NCI-H345 (cell line): ENCODE measurements at places on chromosomes 6 and 20.

DNA sequence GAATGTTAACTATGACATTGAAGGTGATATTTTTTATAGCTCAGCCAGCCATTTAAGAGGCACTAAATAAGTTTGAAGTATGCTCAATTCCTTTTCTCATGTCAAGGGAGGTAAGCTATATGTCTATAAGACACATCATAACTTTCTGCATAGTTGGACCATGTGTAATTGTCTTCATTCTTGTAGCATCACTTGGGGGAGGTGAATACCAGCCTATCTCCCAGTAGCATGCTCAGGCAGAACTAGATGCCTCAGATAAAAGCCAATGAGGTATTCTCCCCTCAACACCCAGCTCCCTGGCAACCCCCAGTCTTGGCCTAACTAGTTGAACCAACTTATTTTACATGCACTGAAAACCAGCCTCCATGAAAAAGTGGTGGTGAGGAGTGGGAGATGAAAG, 158.3 kb upstream of the JAG1 start:
- no peak for DNase-seq

GRCh38 chr6:156839591-156840001, 62.4 kb downstream of the ARID1B start:
- no peak for DNase-seq

GRCh38 chr6:40042232-40042631, 108.0 kb upstream of the MOCS1 start:
- DNase-seq: no peak

DNA sequence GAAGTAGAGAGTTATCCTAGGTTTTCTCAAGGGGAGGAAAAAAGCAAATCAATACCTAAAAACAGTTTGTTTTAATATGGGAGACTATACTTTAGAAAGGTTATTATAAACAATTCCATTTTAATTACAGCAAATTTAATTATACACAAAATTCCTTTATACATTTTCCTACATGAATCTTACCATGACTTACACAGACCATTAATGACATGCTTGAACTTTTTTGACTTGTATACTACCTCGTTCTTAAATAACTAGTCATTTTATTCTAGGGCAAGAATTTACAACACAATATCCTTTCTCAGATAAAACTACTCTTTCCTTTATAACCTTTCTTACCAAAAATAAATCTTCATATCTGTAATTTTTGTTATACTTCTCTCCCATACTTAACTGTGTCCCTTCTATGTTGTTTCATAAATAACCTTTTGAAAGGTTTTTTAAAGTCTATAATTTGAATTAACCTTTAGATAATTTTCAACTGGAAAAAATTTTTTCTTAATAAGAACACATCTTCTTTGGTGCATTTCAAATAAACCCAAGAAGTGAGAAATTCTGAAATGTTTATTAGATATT, 729.4 kb downstream of the TENT5A start:
- no peak for DNase-seq

DNA sequence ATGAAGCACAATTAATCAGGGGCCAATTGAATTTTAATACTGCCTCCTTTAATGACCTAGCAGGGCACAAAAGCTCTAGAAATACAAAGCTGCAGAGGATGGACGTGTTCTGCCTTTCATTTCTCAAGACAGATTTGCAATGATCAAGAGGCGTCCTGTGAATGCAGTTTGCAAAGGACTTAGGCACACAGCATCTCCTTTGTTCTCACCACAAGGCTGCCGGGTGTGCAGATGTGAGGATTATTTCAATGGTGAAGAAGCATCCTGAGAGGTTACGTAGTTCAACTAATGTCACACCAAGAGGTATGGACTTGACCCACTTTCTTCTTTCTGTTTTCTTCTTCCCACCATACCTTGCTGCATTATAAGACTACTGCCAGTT, 42.9 kb upstream of the SPTLC3 start:
- no peak for DNase-seq

DNA sequence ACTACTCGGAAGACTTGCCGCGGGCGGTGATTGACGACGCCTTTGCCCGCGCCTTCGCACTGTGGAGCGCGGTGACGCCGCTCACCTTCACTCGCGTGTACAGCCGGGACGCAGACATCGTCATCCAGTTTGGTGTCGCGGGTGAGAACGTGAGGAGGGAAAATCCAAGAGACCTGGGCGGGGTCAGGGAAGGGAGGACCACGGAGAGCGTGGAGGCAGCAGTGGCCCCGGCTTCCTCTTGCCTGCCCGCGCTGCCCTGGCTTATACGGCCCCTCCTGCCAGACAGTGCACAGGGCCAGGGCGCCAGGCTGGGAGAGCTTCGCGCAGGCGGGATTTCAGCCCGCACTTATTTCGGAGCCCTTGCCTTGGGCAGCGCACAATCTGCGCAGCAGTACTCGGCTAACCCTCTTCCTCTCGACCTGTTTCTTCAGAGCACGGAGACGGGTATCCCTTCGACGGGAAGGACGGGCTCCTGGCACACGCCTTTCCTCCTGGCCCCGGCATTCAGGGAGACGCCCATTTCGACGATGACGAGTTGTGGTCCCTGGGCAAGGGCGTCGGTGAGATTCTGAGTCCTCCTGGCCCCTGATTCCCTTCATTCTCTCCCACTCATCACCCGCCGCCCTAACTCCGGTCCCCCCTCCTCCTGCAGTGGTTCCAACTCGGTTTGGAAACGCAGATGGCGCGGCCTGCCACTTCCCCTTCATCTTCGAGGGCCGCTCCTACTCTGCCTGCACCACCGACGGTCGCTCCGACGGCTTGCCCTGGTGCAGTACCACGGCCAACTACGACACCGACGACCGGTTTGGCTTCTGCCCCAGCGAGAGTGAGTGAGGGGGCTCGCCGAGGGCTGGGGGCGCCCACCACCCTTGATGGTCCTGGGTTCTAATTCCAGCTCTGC, 2.0 kb downstream of the MMP9 start:
- DNase-seq: peak; percentile 57

GRCh38 chr6:37946057-37946456, 126.5 kb downstream of the ZFAND3 start:
- peak; percentile 6 for DNase-seq

- no peak for DNase-seq
Observed at GRCh38 chr6:88442737-88443136, 276.6 kb upstream of the CNR1 start.

GRCh38 chr6:132161283-132161682, 210.1 kb upstream of the CCN2 start:
- no peak for DNase-seq

GRCh38 chr6:49698478-49698877, 14.9 kb downstream of the CRISP2 start:
- DNase-seq: no peak

DNA sequence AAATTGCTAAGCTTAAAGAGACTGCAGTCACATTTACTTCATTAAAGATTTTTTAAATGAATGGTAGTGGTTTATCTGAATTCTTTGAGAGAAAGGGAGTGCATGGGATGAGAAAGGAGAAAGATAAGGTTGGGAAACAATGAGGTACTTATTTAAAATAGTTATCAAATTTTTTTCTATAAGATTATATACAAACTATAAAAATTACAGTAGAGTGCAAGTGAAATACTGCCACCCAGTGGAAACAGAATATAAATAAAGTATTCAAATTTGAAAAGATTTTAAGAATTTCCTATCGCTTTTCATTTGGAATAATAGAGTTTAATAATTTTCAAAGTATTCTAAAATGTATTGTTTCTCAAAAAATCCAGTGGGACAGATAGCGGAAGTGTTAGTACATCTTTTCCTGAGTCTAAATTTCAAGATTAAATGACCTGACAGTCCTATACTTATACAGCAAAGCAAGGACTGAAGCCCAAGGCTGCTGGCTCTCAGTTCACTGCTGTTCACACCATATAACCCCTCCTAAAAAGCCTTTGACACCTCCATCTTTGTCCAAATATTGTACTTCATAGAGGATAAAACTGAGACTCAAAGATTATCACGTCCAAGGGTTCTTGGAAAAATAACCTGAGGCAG, 31.1 kb downstream of the EPM2A start:
- DNase-seq: peak; percentile 3

- DNase-seq: no peak
Observed at GRCh38 chr20:8367689-8368088, 235.6 kb downstream of the PLCB1 start.

DNA sequence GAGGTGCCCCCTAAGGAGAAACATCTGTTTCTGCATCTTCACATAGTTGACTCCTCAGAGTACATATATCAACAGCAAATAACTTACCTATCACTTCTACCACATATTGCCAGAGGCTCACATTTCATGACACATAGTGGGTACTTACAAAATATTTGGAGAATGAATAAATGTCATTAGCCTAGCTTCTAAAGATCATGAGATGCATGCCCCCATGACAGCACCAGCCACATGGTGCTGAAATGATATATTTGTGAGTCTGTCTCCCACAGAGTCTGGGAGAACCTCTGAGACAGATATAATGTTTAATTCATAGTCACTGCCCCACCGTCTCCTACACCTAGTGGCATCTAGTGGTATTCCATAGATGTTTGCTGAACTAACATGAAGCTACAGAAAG, 555.6 kb downstream of the KIF16B start:
- no peak for DNase-seq

GRCh38 chr6:31702405-31702818, 712 bp downstream of the ABHD16A start:
- DNase-seq: peak; percentile 33

DNA sequence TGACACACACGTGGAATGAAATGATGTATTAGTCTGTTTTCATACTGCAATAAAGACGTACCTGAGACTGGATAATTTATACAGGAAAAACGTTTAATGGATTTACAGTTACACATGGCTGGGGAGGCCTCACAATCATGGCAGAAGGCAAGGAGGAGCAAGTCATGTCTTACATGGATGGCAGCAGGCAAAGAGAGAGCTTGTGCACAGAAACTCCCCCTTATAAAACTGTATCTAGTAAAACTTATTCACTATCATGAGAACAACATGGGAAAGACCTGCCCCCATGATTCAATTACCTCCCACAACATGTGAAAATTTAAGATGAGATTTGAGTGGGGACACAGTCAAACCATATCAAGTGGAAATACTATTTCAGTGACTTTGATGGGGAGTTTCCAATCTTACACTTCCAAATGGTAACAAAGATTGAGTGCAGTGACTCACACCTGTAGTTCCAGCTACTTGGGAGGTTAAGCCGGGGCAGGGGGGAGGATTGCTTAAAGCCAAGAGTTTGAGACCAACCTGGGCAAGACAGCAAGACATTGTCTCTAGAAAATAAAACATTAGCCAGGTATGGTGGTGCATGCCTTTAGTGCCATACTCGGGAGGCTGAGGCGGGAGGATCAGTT, 8.2 kb upstream of the LY86 start:
- DNase-seq: no peak

DNA sequence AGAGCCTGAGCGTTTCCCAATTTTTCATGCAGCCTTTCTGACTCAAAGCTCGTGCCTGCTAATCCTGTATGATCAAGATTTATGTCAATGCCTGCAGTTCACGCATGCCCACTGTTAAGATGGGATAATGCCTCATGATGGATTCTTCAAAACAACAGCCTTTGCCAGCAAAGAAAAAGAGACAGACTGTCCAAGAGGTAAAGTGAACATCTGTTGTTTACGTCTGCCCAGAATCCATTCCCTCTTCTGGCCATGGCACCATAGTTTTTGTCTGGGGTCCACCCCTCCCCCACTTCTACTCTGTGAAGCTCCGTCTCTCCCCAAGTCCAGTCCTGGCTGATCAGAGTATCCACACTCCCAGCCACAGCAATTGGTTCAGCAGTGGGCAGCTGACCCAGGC, 91.9 kb upstream of the EYA2 start:
- no peak for DNase-seq

- DNase-seq: no peak
Observed at GRCh38 chr6:160362556-160362955, 14.4 kb downstream of the SLC22A3 start.

DNA sequence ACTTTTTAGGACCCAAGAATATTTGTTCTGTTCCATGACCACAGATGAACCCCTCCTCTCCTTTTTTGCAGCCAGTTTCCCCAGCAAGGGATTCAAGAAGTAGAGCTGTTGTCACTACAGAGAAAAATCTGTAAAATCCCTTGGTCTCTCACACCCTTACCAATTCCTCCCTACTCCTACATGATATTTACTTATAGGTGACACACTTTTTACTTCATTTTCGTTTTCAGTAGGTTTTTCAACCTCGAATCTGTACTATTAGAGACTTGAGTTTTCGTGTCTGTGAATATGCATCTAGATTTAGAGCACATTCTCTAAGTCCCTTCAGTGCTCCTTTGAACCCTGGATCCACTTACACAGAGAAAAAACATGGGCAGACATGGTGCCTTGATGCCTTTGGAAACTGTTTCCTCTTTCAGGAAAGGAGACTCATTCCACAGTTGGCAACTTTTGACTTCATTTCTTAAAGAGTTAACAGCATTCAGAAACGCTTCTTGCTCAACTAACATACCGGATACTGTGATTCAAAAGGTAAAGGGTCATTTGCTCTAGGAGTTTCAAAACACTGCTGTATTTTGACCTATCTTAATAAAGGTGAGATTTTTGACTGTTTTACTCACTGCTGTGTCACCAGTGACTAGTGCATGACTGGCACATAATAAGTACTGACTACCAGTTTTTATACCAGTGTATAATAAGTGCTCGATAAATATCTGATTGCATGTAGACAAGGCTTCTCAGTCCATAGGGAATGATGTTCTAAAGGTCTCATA, 50.6 kb downstream of the LAMA4 start:
- no peak for DNase-seq

- no peak for DNase-seq
Observed at GRCh38 chr20:8777911-8778310, 291.0 kb upstream of the PLCB4 start.

DNA sequence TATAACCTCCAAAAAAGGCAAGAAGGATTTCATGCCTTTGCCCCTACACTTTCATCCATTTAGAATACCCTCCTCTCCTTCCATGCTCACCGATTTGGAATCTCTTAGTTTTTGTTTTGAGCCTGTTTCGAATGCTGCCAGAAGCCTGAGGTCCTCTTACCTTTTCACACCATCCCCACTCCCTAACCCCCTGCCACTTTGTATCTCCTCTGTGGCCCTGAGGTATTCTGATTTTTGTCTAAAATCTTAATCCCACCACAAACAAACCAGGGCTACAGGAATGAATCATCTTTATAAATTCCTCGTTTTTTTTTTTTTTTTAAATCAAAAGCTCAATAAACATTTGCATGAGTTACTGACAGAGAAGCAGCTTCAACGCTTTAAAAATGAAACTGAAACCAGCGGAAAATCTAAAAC, 1.6 kb upstream of the RPS12 start:
- no peak for DNase-seq

- no peak for DNase-seq
Observed at GRCh38 chr6:13397359-13398068, 69.2 kb upstream of the TBC1D7 start.

GRCh38 chr6:149889326-149889725, 8.6 kb downstream of the RAET1E start:
- peak; percentile 8 for DNase-seq

GRCh38 chr20:53881362-53881761, 189.0 kb downstream of the BCAS1 start:
- no peak for DNase-seq

DNA sequence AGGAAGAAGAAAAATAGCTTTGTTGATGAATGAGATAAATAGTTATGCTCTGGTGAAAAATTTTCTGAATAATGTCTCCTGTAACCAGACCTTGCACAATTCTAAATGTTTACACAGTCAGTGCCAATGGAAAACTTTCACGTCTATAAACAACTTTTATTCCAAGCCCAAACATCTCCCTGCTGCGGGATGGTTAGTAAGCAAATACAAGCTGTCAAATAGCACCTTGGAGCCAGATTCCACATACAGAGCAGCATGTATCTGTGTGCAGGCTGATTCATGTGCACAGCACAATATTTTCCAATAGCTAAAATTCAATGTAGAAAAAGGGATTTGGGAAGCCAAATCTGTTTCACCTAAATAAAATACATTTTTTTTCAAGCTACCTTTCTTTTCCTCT, 813.3 kb downstream of the HACE1 start:
- DNase-seq: no peak
